Activated naive CD4-positive, alpha-beta T cell treated with Interleukin-2 at 50 U/mL for 16 hours (primary cell): ENCODE measurements at places on chromosomes 11 and 22.
A peak's percentile ranks its signal among the peaks of the same experiment; 100 is the strongest.

- no peak for DNase-seq
Measured at GRCh38 chr22:39707816-39708215, 137.3 kb downstream of the CACNA1I start.

DNA sequence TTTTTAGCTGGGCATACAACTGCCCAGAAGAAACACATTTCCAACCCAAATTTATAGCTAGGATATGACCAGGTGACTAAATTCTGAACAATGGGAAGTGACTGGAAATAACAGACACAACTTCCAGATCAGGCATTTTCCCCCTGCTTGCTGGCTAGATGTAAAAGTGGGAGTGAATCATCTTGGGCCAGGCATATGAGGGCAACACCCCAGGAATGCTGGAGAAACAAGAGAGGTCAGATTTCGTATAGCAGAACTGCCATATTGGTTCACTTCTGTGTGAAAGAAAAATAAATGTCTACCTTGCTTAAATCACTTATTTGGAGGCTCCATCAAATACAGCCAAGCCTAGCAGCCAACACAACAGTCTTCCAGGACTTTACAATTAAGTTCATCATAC is 7.4 kb downstream of the ATL3 start:
- DNase-seq: no peak

- DNase-seq: no peak
Measured at GRCh38 chr11:78535027-78535426, 39.6 kb downstream of the NARS2 start.

GRCh38 chr11:94450048-94450447 is 43.6 kb downstream of the MRE11 start:
- DNase-seq: no peak

DNA sequence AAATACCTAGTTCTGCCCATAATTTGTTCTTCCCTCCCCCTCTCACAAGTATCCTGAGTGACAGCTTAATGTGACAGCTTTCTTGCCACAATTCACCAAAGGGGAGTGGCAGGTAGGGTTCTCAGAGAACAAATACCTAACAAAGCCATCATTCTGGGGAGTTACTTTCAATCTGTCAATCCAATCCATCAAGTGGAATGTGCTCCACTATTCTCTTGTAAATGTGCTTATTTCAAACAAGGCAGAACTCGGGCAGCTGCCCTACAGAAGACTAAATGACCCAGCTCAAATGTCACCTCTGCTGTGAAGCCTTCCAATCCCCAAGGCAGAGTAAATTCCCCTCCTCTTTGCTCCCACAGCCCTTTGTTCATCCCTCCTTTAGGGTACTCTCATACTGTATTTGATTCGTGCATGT is 27.8 kb downstream of the LGR4 start:
- DNase-seq: no peak

DNA sequence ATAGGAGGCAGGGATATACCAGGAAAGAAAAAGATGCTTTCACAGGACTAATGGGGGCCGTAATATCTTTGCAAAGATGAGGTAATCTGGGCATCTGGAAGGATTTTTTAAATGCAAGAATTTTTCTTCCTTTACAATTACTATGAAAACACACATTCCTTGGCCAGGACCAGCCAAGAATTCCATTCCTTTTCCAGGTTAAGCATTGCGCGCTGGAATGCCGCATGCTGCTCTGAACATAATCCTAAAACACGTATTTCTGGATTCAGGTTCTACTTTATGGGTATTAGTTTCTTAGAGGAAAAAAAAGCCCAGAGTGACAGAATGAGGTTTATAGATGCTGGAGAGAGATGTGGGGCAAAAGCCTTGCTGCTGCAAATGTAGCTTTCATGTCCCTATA is 99.4 kb upstream of the SORL1-AS1 start:
- no peak for DNase-seq

GRCh38 chr11:107682171-107682570 is 29.7 kb downstream of the SLN start:
- DNase-seq: no peak

DNA sequence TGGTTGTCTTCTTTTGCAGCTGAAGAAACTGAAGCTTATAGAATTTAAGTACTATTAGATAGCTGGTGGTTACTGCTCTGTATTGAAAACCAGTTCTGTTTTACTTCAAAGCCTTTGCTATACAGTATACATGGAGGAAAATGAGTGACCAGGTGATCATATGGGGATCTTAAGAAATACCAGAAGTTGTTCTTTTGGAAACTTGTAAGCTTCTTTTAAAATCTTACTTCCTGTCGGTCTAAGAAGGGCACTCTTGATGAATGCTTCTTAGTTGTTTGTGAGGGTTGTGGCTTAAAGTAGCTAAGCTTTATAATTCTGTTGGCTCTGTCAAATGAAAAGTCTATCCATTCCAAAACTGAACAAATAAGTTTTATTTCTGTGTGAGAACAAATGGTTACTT is 55.2 kb downstream of the PDE3B start:
- no peak for DNase-seq

DNA sequence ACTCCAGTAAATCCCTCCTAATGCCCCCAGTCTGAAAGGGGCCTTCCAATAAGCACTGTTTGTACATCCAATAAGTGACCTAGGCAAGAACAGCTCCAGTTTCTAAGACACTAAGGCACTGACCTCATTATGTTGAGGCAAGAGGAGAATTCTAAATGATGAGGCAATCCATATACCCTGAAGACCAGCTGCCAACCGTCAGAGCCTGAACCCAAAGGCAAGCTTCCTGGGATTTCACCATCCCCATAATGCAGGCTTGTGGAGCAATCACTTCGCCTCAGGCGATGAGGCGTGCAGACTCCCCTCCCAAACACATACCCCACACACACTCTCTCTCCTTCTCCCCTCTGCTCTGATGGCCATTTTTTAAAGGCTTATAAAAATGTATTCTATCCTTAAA is 49.5 kb downstream of the LGR4 start:
- no peak for DNase-seq

- DNase-seq: no peak
Measured at GRCh38 chr22:49290711-49291110, 537.0 kb downstream of the BRD1 start.

DNA sequence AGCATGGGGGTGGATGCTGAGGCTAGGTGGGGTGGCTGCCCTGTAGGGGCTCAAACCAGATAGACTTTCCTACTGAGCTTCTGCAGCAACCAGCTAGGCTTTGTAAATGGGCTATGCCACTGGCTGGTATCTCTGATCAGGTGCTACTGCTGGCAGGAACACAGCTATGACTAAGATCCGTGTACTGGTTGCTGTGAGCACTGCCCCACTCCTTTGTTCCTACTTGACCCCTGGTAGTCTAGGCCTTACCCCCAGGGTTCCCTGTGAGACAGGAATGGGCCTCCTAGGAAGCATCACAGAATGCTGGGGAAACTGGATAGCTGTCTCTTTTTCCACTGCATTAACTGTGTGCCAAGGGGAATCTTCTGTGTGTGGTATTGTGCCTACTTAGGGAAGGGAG is 58.4 kb upstream of the GAB2 start:
- DNase-seq: no peak

- no peak for DNase-seq
Measured at GRCh38 chr22:43198126-43198525, 11.2 kb upstream of the TTLL12 start.

DNA sequence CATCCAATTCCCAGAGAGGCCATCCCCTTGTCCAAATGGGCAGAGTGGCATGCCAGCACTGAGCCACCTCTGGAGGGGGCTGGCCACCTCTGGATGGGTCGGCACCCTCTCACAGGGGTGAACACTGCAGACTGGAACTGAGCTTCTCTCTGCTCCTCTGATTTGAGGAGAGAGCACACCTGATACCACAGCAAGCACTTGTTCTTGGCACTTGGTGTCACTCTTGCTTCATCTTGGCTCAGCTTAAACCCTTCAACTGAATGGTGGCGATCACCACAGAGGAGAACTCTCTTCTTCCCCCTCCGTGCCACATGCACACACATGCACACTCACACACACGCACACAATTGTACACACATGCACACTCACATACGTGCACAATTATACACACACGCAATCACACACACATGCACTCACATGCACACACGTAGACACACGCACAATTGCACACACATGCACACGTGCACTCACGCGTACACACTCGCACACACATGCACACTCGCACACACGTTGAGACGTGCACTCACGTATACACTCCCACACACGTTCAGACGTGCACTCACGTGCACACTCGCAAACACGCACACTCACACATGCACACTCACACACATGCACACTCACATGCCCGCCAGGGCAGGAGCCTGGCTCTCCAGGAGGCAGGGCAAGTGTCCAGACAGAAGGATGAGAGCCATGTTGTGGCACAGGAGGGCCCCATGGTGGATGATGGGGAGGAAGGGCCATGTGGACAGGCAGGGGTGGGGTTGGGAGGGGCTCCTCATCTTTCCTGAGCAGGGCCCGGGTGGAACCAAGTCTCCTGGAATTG is 23.4 kb downstream of the OVOL1 start:
- DNase-seq: no peak

- no peak for DNase-seq
Measured at GRCh38 chr11:120775986-120776951, 247.6 kb upstream of the TBCEL start.

GRCh38 chr11:86718521-86718920 is 46.1 kb upstream of the ME3 start:
- no peak for DNase-seq

DNA sequence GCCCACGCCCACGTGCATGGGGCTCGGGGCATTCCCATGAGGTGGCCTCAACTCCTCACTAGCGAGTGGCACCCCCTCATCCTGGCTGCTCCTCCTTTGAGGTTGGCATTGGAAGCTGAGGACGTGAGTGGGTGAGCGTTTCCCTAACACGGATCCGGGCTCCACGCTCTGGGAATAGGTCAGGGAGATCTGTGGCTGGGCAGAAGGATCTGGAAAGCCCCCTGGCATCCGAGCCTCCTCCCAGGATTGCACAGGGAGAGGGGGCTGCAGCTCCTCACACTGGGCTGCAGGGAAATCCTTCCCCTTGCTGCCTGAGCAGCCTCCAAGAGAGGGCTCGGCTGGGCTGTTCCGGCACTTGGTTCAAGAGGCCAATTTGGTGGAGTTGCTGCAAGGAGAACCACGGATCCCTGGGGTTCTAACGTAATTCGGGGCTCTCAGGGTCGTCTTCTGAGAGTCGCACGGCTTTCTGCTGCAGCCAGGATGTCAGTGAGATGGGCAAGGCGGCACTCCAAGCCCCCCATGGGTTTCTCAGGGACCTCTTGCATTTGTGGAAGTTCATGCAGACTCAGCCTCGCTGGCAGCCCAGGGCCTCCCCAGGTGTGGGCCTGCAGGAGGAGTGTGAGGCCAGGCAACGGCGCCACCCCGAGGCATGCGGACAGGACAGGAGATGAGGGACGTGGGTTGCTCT is 1119.0 kb downstream of the BRD1 start:
- no peak for DNase-seq

DNA sequence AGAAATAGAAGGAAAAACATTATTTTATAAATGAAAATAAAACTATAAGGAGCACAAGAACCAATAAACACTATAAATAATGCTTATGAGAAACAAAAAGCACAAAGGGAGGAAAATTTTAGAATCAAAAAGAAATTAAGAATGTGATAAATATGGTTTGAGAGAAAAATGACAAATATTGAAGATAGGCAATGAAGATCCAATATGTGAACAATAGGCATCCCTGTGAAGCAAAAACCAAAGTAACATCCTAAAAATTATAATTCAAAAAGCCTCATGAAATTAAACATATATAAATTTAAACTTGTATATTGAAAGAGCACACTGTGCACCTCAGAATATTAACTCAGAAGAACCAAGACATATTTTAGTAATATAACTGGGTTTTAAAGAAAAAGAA is 216.2 kb downstream of the GRIK4 start:
- DNase-seq: no peak

- DNase-seq: no peak
Measured at GRCh38 chr11:26399336-26399735, 67.4 kb downstream of the ANO3 start.

GRCh38 chr11:8080674-8081590 is at the start of gene TUB:
Gene TUB (plus strand): TSS chr11:8081211. CDS start chr11:8081511, 300 bp downstream.
- peak; percentile 4 for DNase-seq

DNA sequence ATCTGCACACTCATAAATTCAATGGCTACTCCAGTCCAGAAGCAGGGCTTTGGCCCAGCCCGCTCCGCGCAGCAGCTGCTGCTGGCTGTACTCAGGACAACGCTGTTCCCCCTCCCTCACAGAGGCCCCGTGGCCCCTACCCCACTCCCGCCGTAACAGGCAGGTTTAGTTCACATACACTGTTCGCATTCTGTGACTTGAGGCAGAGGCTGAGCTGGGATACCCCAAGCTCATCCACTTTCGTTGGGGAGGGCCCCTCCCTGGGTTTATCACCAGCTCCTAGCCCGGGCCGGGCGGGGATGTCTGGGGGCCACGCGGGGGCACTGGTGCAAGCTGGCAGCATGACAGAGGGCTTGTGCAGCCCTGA is 52.4 kb downstream of the SYT13 start:
- no peak for DNase-seq

GRCh38 chr22:41485033-41485432 is 16.1 kb downstream of the ACO2 start:
- DNase-seq: no peak

- DNase-seq: no peak
Measured at GRCh38 chr11:115078461-115079438, 400.4 kb downstream of the NXPE2 start.

- no peak for DNase-seq
Measured at GRCh38 chr11:108926841-108927577, 262.1 kb downstream of the DDX10 start.

GRCh38 chr22:45735273-45735672 is 63.6 kb downstream of the ATXN10 start:
- no peak for DNase-seq

DNA sequence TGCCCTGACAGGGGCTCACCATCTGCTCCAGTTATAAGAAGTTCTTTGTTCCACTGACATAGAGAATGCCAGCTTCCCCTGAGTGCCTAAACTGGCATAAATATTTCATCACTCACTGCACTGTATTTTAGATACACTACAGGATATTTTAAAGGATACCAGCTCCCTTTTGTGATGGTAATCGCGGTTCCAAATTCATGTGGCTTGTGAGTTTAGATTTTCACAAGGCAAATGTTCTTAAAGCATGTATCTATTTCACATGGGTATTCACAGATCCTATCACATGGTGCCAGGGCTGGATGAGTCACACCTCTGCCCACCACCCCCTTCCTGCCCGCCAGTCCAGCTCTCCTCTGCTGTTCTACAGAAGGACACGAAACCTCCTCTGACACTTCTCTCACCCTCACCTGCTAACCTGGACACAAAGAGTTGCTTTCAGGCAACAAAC is 105.5 kb downstream of the KCNC1 start:
- no peak for DNase-seq

- DNase-seq: no peak
Measured at GRCh38 chr11:117223741-117224689, 7.9 kb downstream of the PCSK7 start.

DNA sequence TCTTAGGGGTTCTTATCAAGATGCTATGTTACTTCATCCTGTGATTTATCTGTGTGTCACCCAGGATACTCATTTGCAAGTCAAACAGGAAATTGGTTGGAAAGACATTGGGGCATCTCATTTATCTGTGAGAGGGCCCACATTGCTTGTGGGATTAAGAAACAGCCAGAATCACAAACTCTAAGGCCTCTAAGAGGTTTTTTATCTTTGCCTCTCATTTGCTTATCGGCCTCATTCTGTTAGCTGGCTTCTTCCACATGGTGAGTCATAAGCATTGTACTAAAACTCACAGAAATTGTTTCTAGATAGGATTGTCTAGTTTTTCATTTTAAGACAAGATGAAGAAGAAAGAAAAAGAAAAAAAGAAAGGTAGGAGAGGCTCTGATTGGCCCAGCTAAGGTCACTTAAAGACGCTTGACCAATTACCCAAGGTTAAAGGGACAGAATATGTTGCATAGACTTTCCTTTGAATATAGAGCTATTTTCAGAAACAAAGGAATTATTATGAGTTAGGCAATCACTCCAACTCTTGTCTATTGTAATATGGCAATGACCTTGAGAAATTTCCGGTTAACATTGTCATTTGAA is 121.9 kb downstream of the ARHGAP42 start:
- DNase-seq: no peak
